ENCODE measurements at places on chromosomes 2 and 18.
A peak's percentile ranks its signal among the peaks of the same experiment; 100 is the strongest.

DNA sequence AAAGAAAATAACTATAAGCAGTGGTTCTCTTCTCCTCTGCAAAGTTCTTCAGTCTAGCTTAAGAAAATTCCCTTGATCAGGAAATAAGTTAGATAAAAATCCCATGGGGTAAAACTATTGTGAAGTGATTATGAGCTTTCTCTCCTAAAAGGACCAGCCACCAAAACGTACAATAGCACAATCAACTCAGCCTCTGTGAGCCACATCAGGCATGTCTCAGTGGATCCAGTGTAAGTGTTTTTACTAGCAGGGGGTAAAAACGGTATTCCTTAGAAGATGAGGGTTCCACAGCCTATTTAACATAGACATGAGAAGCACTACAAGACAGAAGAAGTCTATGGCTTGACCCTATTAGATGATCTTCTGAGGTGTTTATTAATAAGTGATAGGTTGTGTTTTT is 503.2 kb downstream of the PIK3C3 start:
- no peak for DNase-seq

- no peak for DNase-seq
Observed at GRCh38 chr2:228059735-228060134, 121.8 kb downstream of the SPHKAP start.

DNA sequence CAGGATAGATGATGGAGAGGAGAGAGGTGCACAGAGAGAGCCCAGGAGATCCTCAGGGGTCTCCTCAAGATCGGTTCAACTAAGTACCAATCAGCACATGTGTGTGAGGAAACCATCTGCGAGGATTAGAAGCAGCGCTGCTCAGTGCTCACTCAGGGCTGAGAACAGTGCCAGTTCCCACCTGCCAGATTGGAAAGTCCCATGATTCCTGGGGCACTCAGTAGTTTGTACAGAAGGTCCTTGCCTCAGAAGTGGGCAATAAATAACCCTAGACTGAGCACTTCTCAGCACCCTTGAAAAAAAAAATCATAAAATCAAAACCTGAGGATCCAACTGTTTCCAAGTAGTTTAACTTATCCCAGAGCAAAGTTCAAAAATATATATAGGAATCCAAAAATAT is 53.8 kb downstream of the SEMA4F start:
- DNase-seq, result no peak

GRCh38 chr2:101736233-101736632 is 38.7 kb downstream of the MAP4K4 start:
- no peak for DNase-seq

DNA sequence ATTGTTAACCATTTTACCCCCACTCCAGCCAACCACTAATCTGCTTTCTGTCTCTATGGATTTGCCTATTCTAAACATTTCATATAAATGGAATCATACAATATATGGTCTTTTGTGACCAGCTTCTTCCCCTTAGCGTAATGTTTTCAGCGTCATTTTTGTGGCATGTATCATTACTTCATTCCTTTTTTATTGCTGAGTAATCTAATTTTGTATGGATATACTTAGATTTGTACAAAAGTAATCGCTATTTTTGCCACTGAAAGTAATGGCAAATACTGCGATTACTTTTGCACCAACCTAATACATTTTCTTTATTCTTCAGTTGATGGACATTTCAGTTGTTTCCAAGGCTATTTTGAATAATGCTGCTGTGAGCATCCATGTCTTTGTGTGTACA is 227.6 kb downstream of the WDR7 start:
- no peak for DNase-seq

DNA sequence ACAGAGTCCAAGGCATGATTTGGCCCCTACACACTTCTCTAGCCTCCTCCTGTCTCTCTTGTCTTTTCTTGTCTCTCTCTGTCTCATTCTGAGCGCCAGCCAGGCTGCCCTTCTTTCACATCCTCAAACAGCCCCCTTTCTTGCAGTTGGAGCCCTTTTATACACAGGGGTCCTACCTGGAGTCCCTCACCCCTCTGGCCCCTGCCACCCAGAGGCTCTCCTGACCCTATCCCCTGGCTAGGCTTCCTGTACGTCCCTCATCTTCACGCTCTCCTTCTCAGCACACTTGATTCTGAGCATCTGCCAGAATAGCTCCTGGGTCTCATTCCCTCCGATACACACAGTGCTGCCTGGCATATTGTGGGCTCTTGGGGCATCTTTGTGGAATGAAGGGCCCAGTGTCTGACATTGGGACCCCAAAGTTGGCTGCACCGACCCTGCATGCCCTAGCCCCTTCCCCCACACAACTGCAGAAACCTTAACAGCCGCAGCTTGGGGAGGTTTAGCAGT is 261.9 kb downstream of the DYSF start:
- no peak for DNase-seq

- no peak for DNase-seq
Observed at GRCh38 chr2:130135692-130136541, 6.9 kb upstream of the POTEF start.

- DNase-seq, result no peak
Observed at GRCh38 chr2:218832520-218832919, 917 bp upstream of the PRKAG3 start.

- DNase-seq, result no peak
Observed at GRCh38 chr2:226440127-226440918, 359.3 kb downstream of the IRS1 start.

- no peak for DNase-seq
Observed at GRCh38 chr2:106570316-106570715, 83.2 kb downstream of the CD8B2 start.

DNA sequence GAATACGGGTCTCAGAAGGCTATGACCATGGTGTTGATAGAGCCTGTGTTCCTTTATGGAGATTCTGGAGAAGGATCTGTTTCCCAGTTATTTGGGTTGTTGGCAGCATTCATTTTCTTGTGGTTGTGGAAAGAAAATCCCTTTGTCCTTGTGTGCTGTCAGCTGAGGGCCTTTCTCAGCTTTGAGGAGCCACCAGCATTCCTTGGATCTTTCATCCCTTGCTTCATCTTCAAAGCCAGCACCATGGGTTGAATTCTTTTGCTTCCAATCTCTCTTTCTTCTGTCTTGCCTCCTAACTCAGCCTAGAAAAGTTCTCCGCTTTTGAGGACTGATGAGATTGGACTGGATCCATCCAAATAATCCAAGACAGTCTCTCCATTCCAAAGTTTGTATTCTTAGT is 103.2 kb upstream of the MMADHC start:
- DNase-seq, result no peak

GRCh38 chr18:59114160-59114559 is 25.5 kb upstream of the SEC11C start:
- no peak for DNase-seq

GRCh38 chr18:47265197-47265596 is 13.7 kb upstream of the SKOR2 start:
- no peak for DNase-seq

- no peak for DNase-seq
Observed at GRCh38 chr2:241914542-241914941, 45.0 kb downstream of the RTP5 start.

- peak; percentile 38 for DNase-seq
Observed at GRCh38 chr2:197011801-197012641, 85.5 kb upstream of the PGAP1 start.

DNA sequence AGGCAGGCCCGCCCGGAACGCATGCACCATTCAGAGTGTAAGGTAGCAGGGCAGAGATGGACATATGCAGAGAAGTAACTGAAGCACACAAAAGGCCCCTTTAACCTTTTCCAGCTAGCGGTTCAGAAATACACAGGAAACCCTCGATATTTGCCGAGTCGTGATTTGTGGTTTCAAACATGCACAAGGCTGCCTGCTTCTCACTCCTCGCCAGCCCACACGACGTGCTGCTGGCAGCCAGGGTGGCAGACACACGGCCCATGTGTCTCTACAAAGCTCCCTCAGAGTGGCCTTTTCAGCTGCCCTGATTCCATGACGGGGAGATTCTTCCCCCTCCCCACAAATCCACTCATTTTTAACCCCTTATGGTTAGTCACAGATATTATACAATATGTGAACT is 23.6 kb downstream of the ZBTB7C start:
- DNase-seq, result no peak

- no peak for DNase-seq
Observed at GRCh38 chr2:230634146-230634545, 78.5 kb upstream of the CAB39 start.

All from activated CD4-positive, alpha-beta T cell treated with anti-CD3 and anti-CD28 coated beads, Interleukin-2, amount 10 ng/mL, durations not matched to agents 7 days and 5 days (primary cell).